ENCODE measurements at places on chromosomes 2 and 18. TPM values are rescaled to one million over a fixed set of nuclear protein-coding genes. Genes with fewer than 3 reads are reported as not detected.

The UGT1A4 gene
- total RNA-seq = not detected

The HOXD1 gene
- not detected for total RNA-seq

The OTOS gene
- total RNA-seq = not detected

The GPR35 gene
- 0.38 TPM for total RNA-seq

The NUP35 gene
- total RNA-seq = 34.5 TPM

The TTN gene
- total RNA-seq = 2.0 TPM

The TNFAIP6 gene
- not detected for total RNA-seq

The TCF23 gene
- not detected for total RNA-seq

The SNORC gene
- 2.8 TPM for total RNA-seq

The KCNS3 gene
- 0.23 TPM for total RNA-seq

The ATP8B1 gene
- total RNA-seq = 0.25 TPM

The SERPINB10 gene
- not detected for total RNA-seq

GRCh38 chr2:160652236-160652635, 158.6 kb upstream of the RBMS1 start:
- DNase-seq = no peak

DNA sequence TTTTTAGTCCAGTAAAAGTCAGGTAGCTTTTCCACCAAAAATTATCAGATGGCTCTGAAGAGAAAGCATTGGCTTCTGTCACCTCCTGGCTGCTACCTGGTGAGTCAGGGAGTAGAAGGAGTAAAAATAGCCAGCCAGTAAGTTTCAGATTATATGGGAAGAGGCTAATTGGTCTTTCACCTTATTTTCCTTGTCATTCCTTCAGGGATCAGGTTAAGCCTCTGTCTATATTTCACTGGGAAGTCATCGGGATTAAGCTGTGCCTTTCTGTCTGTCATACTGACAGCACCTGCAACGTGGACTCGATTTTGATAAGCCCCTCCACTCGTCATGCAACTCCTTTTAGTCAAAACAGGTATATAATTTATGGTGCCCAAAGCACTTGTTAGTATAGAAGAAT, 380.7 kb upstream of the CELF4 start:
- no peak for DNase-seq

DNA sequence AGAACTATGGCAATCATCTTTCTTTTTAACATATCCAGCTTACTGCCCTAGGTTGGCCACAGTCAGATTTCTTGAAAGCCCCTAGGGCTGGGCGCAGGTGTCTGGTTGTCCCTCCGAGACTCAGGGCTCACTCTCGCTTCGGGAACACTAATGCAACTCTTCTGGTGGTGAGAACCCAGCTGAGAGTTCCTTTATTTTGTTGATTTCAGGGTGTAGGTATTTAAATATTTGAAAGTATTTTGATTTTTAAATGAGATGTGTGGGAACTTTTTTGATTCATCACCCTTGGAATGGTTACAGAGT, 40.7 kb downstream of the INPP4A start:
- DNase-seq = no peak

- DNase-seq = no peak
Observed at GRCh38 chr2:30408961-30409387, 38.1 kb upstream of the LCLAT1 start.

GRCh38 chr2:143192106-143192505, 62.9 kb downstream of the ARHGAP15 start:
- DNase-seq = no peak

- no peak for DNase-seq
Observed at GRCh38 chr2:2134037-2134436, 197.0 kb downstream of the MYT1L start.

- DNase-seq = no peak
Observed at GRCh38 chr2:74378007-74378406, 2.1 kb downstream of the DCTN1 start.

GRCh38 chr2:43013821-43014345, 212.5 kb downstream of the ZFP36L2 start:
- DNase-seq = no peak

- no peak for DNase-seq
Observed at GRCh38 chr2:74021407-74021755, 36.7 kb downstream of the TET3 start.

DNA sequence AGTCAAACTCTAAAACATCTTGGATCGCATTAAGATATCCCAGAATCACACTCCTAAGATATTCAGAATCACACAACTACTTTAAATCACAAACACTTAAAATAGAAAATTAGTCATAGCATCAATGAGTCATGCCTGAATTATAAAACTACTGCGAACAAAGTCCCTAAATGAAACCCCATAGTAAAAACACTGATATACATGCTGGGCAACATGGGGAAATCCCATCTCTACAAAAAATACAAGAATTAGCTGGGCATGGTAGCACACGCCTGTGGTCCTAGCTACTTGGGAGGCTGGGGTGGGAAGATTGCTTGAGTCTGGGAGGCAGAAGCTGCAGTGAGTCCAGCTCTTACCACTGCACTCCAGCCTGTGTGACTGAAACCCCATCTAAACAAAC, 101.7 kb downstream of the COBLL1 start:
- DNase-seq = no peak

GRCh38 chr2:59857109-59857508, 696.3 kb downstream of the BCL11A start:
- DNase-seq = no peak

DNA sequence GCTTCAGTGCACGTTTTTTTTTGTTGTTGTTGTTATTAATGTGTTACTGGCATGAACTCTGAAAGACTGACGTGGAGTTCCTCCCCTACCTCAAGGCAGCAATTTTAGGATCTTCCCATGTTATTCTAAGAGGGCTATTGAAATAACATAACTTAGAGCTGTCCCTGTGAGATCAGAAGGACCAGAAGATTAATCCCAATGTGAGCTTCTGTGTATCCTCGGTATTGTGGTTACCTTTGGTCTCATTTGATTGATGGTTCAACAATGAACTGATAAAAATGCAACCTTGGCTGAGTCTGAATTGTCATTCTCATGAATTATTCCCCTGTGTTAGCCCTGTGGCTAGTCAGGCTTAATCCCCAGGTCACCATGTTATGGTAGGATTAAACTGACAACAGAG, 394.1 kb downstream of the TRIB2 start:
- DNase-seq = no peak

DNA sequence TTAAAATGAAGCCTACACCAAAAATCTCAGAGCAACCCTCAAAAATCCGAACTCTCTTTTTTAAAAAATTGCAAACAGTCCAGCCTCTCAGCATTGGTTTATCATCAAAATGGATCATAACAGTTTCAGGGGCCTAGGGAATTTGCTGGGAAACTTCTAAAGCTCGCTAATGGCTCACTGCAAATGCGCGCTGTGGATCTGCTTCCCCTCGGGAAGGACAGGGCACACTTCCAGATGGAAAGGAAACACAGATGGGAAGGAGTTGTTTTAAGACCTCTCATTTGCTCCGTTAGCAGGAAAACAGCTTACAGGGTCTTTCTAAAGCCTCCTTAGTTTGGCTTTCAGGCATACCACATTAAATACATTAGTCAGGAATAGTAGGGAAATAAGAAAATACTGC, 27.2 kb downstream of the FECH start:
- no peak for DNase-seq

DNA sequence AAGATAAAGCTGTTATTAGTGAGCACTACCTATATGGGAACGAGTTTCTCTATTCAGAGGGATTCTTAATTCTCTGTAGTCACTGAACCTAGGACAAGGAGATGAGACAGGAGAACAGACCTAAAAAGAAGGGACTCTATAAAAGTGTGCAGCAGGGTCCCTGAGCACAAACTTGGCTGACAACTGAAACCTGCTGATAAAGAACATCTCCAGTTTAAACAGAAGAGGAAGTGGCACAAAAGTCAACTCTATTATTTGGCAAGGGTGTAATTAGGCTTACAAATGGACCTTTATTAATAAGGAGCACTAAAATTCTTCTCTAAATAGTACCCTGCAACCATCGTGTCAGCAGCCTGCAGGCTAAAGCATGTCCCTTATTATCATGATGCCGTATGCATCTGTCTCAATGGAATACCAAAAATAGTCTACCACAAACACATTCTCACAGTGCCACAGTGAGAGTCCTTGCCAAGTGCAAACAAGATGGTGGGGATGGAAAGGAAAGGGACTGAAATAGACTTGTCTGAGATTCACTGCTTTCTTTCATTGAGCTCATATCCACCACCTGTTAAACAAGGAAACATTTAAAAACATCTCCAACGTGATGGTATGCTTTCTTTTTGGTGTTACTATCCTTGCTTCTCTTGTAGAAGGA, 260.2 kb downstream of the INSIG2 start:
- no peak for DNase-seq

DNA sequence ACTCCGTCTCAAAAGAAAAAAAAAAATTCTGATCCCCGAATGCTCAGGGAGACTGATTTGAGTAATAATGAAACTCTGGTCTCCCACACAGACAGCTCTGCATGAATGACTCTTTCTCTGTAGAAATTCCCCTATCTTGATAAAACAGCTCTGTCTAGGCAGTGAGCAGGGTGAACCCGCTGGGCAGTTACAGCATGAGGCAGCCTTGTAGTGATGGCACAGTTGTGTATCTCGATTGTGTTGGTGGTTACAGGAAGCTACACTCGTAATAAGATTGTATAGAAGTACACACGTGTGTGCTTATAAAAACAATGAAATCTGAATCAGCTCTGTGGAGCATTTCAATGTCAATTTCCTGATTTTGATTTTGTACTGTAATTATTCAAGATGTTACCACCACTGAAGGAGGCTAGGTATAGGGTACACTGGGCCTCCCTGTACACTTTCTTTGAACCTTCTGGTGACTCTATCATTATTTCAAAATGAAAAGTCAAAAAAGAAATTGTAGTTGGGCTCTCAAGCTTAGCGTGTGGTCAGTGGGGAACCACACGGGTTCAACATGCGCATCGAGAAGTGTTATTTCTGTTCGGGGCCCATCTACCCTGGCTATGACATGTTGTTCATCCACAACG, 34.9 kb upstream of the ATP8B1 start:
- no peak for DNase-seq

- DNase-seq = no peak
Observed at GRCh38 chr18:69871363-69871762, 76.3 kb downstream of the CD226 start.

GRCh38 chr2:240917009-240917683, 11.0 kb downstream of the CROCC2 start:
- DNase-seq = no peak

DNA sequence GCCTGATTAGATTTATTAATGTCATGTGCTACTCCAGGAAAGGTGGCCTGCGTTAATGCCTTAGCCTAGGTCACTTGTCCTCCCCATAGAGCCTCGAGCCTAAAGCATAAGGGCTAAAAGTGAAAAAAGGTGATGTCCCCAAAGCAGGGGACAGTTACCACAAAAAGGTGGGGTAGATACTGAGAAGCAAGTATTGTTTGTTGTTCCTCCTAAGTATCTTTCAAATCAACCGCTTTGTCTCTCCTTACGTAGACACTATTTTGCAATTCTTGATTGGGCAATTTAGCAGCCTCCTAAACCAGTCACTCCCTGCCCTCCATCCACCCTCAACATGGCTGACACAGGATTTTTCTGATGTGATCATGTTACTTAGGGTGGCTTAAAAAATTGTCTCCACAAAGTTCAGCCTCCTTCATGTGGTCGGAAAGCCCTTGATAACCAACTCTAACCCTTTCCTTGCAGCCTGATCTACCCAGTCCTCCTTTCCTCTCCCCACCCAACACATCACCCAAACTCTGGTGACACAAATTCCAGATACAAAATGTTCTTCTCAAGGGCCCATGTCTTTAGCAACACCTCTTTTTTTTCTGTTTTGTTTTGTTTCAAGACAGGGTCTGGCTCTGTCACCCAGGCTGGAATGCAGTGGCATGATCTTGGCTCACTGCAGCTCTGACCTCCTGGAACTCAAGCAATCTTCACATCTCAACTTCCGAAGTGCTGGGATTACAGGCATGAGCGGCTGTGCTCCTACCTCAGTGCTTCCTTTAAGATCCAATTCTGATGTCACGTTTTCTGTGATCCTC, 6.9 kb downstream of the INHA start:
- no peak for DNase-seq

DNA sequence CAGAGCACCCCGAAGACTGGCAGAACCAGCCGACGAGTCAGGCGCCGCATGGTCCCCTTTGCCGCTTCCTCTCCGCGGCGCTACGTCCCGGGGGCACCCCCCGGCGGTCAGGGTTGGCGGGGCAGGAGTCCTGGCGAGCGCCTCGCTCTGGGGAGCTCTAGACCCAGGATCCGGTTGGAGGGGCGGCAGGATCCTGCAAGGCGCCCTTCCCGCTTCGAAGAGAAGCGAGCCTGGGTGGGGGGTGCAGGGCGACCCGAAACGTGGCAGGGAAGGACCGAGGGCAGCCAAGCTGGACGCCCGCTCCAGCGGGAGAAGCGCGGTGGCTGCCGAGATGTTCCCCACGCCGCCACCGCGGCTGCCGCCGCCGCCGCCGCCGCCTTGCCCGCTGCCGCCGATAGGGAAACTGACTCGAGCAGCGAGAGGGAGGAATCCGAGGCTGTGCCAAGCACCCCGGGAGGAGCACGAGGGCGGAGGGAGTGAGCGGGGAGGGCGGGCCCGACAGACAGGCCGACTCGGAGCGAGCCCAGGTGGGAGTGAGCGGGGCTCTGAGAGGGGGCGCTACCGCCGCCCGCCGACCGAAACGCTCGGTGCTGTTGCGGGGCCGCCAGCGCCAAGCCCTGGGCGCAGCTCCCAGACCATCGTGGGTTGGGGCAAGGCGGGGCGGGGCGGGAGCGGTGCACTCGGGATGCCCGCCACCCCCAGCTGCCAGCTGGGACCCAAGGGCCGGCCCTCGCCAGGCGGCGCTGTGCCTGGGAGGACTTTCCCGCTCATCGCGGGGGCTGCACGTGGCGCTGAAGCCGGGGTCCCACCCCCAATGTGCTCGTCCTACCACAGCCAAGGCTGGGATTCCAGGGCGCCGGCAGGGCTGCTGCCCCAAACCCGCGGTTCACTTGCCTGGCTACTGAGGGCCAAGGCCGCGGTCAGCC, at the start of gene GALNT14:
GALNT14 (minus strand) TSS at position 404 of the 926 bp plus-strand sequence; CDS start at position 50, 354 bp downstream.
- peak; percentile 61 for DNase-seq

DNA sequence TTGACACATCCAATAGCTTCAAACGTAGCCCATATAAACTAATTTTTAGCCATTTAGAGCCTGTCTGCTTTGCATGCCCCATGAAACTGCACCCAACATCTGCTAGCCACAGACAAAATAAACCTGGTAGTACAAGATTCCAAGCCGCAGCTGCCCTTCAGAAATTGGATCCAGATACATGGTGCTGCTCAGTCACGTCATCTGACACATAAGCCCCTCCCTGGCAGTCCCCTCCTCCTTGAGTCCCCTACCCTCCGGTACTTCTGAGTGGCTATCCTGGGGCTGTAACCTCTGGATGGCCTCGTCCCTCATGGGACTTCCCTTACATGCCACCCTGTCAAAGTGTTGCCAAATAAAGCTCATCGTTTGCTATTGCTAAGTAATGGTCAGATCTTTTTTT, 33.8 kb downstream of the PROC start:
- no peak for DNase-seq

- DNase-seq = peak; percentile 33
Observed at GRCh38 chr2:216216951-216217903, 108.1 kb downstream of the XRCC5 start.

Measured in NCI-H460 (cell line).